ENCODE measurements at places on chromosomes 3 and 15.

DNA sequence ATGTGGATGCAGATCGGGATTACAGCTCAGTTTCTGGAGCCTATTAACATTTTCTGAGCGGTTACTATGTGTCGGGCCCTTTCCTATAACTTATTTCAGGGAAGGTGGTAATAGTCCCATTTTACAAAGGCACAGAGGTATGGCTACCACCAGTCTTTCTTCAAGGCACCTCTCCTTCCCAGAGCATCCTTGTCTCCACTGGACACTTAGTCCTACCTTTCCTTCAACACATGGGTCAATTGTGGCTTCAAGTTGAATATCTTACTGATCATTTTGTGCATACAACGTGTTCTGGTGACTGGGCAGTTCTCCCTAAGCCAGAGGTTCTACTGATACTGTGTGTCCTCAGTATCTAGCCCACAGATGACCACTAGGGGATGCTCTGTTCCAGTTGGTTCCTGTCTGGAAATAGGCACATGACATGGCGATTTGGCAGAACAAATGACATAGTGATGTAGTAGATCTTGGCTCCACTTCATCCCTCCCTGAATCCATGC is 60.7 kb upstream of the CMTM8 start:
- DNase-seq = peak; percentile 29

DNA sequence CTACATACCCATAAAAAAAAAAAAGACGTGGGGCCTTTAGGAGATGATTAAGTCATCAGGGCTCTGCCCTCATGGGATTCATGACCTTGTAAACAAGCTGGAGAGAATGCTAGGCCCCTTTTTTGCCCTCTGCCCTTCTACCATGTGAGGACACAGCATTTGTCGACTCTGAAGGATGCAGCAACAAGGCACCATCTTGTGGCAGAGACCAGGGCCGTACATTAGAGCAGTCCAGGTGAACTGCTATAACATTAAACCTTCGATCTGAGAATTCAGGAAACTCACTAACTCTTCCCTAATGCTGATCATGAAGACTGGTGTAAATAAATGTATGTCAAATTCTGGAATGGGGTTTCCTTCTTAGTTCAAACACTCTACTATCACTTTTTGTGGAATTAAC is 30.7 kb upstream of the SIAH2 start:
- DNase-seq = no peak

DNA sequence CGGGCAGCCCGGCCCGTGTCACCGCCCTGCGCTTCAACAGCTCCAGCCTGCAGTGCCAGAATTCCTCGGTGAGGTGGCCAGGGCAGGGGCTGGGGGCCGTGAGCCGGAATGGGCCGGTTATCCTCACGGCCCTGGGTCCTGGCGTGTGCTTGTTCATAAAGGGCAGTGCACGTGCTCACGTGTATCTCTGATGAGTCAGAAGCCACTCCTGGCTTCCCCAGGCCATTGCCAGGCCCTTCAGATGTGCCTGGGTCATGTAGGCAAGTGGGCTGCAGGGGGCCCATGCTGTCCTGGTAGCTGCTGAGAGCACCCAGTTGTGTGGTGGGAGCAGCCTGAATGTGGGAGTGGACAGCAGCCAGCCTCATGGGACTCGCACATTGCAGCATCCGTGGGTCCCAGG is 29.2 kb downstream of the PLXNA1 start:
- DNase-seq = no peak

DNA sequence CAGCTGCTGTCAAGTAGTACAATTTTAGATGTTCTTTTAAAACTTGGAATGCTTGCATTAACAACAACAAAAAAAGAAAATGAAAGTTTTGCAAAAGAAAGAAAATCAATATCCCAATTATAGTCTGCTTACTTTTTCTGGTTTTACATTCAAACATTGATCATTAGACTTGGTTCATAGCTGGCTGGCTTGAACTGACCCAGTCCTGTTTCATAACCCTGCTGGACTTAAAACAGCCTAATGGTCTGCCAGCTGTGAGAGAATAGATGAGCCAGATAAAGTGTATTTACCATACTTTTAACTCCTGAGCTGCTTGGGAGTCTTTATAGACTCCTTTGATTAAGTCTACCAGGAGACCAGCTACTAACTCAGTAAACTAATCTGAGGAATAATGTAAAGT is 59.2 kb downstream of the PIAS1 start:
- DNase-seq = no peak

- no peak for DNase-seq
Measured at GRCh38 chr3:109369510-109369909, 32.2 kb upstream of the DPPA4 start.

DNA sequence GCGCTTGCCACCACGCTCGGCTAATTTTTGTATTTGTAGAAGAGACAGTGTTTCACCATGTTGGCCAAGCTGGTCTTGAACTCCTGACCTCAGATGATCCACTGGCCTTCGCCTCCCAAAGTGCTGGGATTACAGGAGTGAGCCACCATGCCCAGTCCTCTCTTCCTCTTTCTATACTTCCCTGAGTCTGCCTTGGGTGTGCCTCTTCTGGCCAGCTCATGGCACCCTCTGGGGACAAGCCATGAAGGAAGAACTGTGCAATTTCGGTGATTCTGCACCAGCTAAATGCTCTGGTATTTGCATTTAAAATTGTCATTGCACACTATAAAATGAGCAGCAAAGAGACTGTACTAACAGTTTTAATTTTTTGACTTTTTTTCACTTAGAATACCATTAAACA is 66.6 kb downstream of the IL20RB start:
- DNase-seq = no peak

DNA sequence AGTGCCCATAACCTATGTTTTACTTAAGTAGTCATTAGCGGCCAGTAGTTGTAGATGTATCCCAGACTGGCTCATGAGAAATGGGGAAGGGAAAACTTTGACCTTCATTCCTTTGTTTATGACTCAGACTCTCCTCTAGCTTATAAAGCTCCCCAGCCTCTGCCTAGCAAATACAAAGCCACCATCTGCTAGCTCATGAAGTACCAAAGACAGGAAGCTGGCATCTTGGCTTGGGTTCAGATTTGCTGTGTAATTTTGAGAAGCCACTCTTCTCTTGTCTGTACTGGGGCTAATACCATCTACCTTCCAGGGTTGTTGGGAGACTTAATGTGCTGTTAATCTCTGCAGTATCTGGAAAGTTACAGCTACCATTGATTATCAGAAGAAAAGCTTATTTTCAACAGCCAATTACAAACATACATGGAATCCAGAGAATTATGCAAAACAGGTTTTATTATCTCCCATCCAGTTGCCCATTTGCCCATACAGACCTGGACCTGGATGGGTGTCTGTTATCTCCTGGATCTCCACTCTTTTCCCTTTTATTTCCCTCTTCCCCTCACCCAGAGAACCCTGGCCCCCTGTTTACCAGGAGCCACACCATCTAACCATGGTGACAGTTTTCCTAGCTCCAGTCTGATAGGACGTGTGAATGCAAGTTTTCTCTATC is 153.8 kb downstream of the SEMA6D start:
- no peak for DNase-seq

GRCh38 chr3:161640181-161640580 is 143.6 kb downstream of the OTOL1 start:
- DNase-seq = no peak

GRCh38 chr15:89506026-89506686 is 9.8 kb upstream of the RHCG start:
- no peak for DNase-seq

- no peak for DNase-seq
Measured at GRCh38 chr15:67570875-67571647, 28.6 kb downstream of the MAP2K5 start.

GRCh38 chr3:6248528-6248927 is 612.4 kb upstream of the GRM7 start:
- DNase-seq = no peak

GRCh38 chr3:43854283-43854682 is 163.5 kb downstream of the ABHD5 start:
- no peak for DNase-seq

GRCh38 chr3:134145183-134145582 is 105.5 kb downstream of the RYK start:
- no peak for DNase-seq

DNA sequence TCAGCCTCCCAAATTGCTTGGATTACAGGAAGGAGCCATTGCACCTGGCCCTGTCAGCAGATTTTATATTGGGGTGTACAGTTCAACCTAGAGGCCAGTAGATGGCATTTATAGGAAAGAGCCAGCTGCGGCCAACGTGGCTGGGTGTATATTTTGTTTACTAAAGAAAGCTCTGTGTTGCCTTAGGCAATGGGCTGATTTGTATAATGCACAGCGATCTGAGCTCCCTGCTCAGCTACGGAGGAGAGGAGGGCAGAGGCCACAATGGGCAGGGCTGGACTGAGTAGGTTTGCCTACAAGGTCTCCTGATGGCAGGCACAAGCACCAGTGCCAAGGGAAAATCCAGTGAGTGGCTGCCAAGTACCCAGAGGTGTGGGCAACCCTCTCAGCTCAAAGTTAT is 282.4 kb downstream of the ARPP21 start:
- no peak for DNase-seq

DNA sequence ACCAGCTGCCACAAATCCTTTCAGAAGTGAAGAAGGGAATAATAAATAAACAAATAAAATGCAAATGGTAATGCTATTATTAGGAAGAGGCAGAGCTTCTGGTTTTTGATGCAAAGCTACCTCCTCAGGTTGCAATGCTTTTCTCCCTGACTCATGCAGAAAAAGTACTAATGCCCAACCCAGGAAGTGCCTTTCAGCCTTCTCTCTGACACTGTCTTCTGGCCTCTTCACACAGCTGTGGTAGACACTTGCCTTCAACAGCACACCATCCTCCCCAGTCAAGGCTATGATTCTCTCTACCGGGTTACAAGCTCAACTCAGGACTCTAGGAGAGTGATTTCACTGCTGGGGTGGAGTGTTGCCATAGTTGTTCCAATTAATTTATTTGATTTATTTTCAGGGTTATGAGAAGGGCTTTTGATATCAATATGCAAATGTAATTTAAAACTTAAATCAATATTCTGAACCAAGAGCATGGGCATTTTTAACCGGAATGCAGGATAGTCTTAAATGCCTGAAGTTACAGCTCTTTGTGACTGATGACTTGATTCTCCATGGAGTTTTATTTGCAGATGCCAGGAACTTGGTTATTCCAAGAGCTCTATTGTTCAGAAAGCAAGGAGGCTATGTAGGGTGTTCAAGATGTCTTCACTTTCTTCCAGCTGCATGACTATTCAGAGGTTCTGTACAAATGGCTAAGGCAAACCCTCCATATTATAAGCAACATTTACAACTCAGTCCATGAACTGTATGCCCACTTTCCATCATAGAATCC is 27.1 kb upstream of the GALNT15 start:
- no peak for DNase-seq

GRCh38 chr3:32195995-32196540 is 42.4 kb upstream of the CMTM8 start:
- DNase-seq = no peak

GRCh38 chr3:152621967-152622810 is 212.7 kb upstream of the P2RY1 start:
- DNase-seq = no peak

DNA sequence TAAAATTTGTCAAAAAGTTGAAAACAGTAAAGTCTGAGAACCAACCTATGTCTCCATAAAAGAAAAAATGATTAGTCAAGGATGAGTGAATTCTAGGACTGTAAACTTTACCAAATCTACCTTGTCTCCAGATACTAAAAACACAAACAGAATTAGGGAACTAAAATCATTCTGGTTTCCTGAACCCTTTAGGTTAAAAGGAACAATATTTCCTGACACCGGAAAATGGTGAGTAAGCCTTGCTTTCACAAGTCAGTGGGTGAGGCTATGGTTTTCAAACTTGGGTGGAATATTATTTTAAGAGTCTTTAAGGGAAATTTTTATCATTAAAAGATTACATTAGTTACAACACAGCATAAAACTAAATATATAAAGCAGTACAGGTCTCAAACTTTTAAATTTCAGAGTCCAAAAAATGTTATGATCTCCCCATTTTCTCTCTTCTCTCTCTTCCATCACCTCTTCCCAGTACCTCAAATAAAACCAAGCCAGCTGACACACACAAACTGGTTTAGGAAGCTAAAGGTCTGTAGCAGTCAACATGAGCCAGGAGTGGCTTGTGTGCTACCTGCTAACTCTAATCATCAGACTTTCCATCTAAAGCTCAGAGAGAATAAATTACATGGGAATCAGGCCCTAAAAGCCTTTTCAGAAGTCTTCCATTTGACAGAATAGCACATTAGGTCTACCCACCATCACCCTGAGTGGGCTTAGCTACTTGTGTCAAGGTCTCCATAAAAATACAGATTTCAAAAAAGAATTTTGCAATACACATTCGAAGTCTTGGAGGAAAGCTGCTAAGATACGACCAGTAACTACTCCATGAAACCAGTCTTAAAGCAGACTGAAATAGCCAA is 2.2 kb downstream of the SLC12A6 start:
- no peak for DNase-seq

GRCh38 chr15:61613729-61614128 is 384.6 kb upstream of the RORA start:
- no peak for DNase-seq
